ENCODE measurements at places on chromosomes 3 and 15.

- no peak for DNase-seq
These were observed 54.3 kb downstream of the BDH1 start for GRCh38 chr3:197501496-197501878.

DNA sequence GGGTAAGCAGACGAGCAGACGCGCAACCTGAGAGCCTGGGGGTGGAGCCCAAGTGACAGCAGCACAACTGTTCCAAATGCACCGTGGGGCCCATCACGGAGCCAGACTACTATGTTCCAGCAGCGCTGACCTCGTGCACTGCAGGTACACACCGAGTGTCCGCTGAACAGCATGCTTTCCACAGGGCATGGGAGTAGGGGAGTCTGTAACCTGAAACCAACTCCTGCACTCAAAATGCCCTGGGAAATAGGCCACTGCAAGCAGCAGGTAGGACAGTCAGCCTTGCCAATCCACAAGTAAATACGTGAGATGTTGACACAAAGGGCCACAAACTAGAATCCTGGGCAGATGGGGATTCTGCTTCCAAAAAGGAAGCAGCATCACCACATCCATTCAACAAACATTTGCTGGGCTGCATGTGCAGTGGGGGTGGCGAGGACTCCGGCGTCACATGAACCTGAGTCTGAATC lies 73.9 kb downstream of the TBC1D2B start:
- no peak for DNase-seq

DNA sequence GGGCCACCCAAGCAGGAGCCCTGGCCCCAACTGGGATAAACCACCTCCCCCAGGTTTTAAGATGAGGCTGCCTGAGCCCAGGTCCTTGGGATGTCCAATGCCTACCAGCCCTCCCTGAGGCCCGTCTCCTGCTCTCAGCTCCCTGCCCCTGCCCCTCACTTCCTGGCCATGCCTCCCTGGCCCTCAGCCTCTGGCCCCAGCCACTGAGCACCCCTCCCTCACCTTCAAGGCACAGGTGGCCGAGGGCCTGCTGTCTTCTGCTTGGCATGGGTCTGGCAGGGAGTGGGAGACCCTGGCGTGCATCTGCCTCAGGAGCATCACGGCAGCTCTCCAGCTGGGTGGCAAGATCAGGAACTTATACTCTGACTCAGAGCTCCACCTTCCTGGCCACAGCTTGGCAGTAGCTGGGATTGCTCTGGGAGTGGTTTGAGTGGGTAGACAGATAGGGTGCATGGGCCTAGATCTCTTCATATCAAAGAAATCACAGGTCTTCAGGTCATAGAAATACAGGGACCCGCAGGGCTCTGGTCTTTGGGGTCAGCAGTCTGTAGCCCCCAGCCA lies at the start of gene PLA2G4E:
PLA2G4E (minus strand) TSS at position 330 of the 561 bp plus-strand sequence; CDS start at position 318, 12 bp downstream.
- no peak for DNase-seq

GRCh38 chr15:45441686-45442085 lies 63.3 kb upstream of the GATM start:
- no peak for DNase-seq

DNA sequence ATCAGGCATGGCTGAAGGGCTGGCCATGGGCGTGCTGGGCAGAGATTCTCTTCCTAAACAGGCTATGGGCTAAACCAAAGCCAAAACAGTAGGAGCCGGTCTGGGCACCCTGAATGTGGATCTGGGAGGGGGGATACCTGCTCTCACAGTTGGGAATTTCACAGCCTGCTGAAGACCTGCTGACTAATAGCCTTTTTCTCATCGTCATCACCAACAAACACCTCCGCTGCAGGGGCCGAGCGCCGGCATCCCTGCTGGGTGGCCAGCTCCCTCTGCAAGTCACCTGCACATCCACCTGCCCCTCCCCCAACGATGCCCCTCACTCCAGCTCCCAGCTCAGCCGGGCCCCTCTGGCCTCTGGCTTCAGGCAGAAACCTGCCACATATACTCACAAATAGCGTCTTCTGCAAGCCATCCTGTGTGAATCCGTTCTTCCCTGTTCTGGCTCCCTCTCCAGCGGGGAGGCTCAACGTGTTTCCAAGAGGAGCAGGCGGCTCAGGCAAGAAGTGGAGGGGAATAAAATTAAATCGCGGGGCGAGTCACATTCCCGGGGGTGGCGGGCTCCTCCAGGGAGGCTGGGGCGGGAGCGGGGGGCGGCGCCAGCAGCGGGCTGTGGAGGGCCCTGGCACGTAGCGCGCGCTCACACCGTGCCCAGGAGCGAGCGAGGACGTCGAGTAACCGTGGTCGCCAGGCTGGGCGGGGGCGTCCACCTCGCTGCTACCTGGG lies 466 bp downstream of the IQSEC1 start:
- no peak for DNase-seq

- no peak for DNase-seq
These were observed 163.8 kb downstream of the ZIC1 start for GRCh38 chr3:147572970-147573340.

GRCh38 chr15:24917431-24917830 lies 37.4 kb upstream of the SNRPN start:
- DNase-seq, result no peak

- DNase-seq, result no peak
These were observed 49.8 kb downstream of the LDHAL6B start for GRCh38 chr15:59256482-59256881.

DNA sequence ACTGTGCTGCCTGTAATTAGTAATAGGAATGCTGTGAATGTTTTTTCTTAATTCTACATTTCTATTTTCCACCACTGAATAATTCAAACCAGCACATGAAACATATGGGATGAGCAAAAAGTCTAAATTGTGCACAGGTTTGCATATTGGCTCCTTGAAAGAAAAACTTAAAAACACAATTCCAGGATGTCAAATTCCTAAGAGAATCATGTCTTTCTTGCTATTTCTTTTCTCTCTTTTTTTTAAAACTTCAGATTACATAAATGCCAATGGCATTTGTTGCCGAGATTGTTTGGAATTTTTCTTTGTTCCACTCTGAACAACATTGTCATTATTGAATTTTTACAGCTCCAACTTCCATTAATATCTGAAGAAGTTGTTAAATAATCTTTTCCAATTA lies 60.8 kb downstream of the VGLL3 start:
- DNase-seq, result no peak

DNA sequence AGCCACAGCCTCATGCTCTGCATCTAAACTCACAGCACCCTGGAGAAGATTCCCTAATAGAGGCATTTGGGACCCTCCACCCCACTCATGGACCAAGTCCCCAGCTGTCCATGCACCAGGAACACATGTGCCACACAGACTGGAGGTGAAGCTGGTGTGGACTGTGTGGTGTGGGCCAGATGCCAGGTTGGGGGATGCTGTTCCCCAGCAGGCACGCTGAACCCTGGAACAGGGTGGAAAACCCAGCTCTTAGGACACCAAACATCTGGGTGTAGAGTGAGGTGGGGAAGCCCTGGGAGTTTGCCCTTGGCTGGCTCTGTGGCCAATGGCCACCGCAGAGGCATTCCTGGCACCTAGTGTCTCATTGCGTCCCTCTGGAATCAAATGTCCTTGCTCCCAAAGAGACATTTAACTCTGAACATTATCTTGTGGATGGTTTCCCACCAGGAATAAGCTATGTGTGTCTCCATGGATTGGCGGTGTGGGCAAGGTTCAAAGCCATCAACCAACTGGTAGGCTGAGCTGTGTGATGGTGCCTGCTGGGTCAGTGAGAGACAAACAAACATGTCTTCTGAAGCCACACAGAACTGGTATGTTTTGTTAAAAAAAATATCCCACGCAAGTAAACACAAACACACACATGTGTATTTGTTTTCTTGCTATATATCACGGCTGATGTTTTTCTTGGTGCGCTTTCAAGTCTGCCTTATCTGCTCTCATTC lies 65.0 kb downstream of the EXOG start:
- DNase-seq, result no peak

- DNase-seq, result no peak
These were observed 103.4 kb downstream of the GSK3B start for GRCh38 chr3:119990888-119991287.

DNA sequence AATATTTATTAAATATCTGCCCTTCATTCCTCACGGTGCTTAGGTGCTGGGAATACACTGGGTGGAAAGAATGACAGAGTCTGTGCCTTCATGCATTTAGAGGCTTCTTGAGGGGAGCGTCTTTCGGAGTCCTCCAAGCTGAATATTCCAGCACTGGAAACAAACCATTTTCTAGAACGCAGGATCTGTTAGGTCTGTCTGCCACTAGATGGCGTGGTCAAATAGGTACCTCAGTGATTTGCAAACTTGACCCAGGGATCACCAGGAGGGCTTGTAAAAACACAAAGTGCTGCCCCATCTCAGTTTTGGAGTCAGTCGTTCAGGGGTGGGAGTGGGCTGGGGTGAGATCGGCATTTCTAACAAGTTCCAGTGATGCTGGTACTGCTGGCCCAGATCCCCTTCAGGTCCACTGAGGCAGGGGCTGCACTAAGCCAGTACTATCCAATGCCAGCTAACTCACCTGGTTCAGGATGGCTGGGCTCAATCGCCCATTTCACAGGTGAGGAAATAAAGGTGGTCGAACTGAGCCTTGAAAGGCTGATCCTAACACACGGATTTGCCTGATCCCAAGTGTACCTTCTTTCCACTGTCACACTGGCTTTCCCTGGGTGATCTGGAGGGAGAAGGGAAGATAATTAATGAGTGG lies 14.8 kb downstream of the ARNT2 start:
- no peak for DNase-seq

DNA sequence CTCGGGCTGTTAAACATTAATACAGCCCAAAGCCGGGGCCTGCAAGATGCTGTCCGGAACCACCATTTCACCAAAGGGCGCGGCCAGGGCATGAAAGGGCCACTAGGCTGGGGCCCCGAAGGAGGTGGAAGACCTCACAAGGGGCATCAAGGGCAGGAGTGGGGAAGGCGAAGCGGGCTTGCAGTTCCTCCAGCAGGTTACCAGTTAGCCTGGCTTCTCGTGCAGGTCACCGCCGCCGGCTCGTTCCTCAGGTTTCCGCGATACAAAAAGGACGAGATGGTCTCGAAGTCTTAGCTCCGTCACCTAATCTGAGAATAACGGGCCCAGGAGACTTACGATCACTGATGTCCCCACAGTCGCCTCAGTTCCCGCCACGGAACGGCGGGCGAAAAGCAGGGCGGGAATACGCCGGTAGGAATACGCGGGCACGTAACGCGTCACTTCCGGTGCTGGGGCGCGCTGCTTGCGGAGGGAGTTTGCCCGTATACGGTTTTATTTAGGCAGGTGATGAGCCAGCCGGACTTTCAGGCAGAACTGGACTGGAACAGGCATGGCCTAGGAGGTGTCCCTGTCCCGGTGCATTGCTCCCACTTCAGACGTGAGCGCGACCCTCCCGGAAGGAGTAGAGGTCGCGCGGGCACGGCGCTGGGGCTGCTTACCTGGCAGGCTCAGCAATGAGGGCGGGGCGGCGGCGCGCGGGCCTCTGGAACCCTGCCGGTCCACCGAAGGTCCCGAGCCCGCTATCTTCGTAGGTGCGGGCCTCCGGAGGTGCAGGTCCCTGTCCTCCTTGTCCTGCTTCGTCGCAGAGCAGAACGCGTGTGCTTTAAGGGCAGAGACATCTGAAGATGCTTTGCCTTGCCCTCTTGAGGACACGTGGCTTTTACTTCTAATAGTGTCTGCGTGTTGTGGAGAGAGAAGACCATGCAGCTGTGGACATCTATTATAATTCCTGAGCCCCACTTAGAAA lies at the start of gene RFC4:
RFC4 (minus strand) TSS at position 394 of the 967 bp plus-strand sequence. CDS start 1,769 bp downstream, outside the sequence.
- peak; percentile 74 for DNase-seq

GRCh38 chr15:65054333-65055200 lies 9.4 kb downstream of the SLC51B start:
- peak; percentile 8 for DNase-seq

DNA sequence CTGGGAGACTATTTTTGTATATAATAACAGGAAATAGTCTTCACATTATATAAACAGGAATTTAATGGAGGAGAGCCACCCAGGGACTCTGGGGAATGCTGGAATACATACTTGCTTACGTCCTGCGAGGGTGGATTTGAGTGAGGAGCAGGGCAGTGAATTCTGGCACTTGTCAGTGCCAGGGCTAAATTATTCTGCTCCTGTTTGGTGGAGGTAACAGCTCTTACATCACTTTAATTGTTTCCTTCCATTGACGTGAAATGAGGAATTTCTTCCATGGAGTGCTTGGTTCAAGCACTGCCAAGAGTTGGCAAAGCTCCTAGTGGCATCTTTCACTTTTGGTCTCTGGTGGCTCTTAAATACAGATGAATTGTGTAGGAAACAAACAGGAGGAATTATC lies 94.1 kb upstream of the GOLGA8J start:
- no peak for DNase-seq

DNA sequence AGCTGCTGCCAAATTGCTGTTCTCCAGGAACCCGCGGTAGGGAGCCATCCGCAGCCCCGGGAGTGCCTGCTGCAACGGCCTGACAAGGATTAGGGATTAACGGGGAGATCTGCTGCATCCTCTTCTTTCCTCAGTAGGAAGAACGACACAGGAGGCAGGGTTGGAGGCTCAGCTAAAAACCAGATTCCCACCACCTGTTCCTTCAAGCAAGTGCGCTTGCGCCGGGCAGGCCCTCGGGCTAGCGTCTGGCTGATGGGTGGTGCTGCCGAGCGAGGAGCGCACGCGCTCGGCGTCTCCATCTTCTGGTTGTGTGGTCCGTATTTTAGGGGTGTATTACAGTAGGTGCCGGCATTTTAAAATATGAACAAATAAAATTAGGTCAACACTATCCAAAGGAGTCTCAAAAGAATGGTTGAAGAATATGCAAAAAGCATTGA lies 25.4 kb upstream of the SLC25A26 start:
- no peak for DNase-seq

GRCh38 chr15:36571301-36571700 lies 8.1 kb upstream of the CDIN1 start:
- DNase-seq, result no peak

GRCh38 chr15:90879730-90880366 lies 4.5 kb upstream of the FES start:
- no peak for DNase-seq

GRCh38 chr15:39501366-39502081 lies 79.4 kb upstream of the THBS1 start:
- DNase-seq, result no peak

DNA sequence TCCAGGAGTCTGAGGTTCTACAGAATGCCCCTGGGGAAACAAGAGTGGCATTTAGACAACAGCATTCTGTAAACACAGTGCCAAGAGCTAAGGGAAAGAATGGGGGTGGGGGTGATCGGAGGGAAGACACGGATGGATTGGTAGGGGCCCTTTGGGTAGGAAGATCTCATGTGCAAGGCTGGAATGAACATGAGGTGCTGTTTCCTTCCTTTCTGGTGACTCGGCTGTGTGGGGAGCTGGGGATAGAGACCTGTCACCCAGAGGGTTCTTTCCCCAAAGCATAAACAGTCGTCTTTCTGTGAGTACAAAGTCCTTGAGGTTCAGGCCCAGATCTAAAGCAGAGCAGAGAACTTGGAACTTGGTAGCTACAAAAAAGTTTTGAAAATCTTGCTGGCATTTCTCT lies 11.7 kb downstream of the TPM1 start:
- DNase-seq, result no peak

All from stimulated activated CD8-positive, alpha-beta memory T cell treated with anti-CD3 and anti-CD28 coated beads, Interleukin-4, amount 100 ng/mL, for 4 hours (primary cell).